ENCODE measurements at places on chromosomes 6 and 20.

DNA sequence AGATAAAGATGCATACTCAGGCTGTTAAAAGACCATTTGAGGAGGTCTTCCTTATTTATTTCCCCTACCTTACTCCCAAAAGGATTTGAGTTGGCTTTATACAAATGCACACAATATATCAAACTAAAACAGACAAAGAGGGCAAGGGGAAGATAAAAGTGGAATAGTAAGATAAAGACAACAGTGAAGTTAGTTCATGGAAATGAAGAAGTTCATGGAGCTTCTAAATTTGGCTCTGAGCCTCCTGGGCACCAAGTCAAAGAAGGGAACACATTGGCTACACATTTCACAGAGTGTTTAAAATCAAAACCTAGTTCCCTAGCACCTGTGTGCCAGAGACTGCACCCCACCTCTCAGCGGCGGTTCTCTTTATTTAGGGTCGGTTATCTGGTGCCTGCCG lies 25.8 kb upstream of the ARMC2 start:
- no peak for DNase-seq

DNA sequence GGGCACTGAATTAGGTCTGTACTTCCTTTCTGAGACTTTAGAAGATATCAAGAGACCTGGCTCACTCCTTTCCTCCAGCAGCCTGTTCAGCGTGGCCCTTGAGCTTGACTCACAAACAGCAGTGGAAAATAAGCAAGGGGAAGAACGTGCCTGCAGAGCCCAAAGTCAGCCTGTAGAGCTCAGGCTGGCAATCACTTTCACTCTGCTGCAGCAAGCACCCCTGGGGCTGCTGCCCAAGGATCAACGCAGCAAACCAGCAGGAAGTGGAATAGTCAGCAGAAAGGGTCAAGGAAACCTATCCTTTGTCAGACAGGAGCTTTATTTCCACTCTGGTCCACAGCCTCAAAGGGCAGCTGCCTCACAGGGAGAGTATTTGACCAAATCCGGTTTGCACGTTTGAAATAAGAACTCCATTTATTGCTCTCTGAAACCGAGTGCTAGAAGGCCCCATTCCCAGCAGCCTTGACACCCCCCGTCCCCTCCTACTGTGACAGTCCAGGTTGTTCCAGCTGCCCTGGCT lies 77.4 kb downstream of the PRDM1 start:
- no peak for DNase-seq

DNA sequence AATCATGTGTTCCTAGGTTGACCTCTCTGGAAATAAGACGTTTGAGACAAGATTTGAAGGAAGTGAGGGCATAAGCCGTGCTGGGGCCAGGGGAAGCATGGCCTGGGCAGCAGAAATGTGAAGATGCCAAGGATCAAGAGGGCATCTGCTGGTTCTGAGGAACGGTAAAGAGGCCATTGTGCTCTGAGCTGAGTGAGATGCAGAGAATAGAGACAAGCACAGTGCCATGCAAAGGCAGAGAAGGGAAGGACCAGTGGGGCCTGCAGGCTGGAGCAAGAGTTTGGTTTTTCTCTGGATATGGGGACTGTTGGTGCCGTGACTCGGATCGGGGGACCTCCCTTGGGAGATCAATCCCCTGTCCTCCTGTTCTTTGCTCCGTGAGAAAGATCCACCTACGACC lies 50.8 kb downstream of the SMPDL3A start:
- DNase-seq = no peak

- no peak for DNase-seq
Observed at GRCh38 chr6:2793534-2794151, 28.4 kb downstream of the WRNIP1 start.

DNA sequence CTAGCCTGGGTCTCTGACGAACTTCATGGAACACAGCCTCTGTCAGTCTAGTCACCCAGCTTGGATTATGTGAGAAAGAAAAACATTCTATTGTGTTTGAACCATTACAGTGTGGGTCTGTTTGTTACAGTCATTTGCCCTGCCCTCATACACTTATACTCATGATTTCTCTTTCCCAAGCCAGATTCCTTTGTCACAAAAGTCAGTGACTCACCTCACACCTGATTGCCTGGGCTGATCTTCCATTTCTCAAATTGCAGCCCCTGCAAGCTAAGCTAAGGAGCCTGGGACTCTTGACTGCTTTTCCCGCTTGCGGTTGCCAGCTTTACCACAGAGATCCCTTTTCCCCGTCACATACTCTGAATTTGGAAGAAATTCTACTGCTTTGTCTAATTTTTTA lies 395.9 kb downstream of the SAMD5 start:
- DNase-seq = no peak

GRCh38 chr6:99192561-99192960 lies 156.9 kb downstream of the FAXC start:
- no peak for DNase-seq

DNA sequence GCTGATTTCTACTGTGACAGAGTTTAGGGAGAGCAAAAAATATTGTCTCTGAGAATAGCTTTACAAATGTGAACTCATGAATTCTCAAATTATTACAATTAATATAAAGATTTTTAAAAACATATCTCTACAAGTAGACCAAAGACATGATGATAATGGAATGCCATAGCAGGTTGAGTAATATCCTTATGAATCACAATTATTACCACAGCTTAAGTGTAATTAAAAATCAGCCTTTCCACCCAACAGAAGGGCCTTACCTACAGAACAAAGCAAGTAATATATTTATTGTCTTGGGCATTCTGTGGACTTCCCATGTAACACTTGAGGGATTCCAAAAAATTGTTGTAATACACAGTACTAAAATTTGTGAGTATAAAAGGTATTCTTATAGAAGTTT lies 1099.6 kb upstream of the GJE1 start:
- no peak for DNase-seq

DNA sequence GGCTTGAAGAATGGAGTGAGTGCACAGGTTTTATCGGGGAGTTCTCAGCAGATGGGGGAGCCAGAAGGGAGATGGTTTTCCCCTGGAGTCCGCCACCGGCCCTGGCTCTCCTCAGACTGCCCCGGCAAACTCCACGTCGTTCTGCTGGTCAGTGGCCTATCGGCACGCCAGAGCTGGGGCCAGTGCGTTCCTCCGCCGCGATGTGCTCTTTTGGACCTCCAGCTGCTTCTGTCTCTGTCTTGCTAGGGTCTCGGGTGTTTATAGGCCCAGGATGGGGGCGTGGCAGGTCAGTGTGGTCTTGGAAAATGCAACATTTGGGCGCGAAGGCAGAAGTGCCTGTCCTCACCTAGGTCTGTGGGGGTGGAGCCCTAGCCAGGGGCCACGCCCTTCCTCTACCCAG lies 53.0 kb upstream of the ADTRP start:
- no peak for DNase-seq

DNA sequence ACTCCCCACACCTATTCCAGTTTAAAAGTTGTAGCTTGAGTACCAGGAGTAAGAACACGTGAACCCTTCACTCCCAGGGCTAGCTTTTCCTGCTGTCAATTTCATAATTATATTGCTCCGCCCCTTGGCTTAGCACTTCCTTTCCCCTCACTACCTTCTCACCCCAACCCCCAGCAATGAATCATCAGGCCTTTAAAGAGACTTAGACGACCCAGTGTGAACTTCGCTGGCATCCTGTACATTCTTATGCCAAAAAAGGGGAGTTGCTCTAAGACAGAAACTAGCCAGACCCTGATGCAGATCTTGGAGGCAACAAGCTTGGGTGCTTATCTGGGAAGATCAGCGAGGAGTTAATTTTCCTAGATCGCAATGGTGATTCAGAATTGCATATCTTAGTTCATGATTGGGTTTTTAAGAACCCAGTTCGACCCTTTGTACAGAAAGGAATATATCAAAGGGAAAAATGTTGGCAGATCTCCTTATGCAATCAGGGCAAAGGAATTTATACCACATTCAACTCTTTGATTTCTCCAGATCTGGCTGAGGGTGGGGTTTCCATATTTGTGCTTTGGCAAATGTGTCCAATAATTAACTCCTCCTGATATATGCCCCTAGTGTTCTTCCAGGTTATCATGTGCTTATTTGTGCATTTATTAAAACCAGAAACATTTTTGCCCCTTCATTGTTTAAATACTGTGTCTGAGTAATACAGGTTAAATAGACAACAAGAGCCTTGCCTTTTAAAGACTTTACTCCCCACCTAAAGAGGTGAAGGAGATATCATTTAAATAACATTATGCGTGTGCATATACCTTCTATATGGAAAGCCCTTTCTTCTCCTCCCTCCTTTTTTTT lies 8.1 kb upstream of the ATXN1 start:
- no peak for DNase-seq

DNA sequence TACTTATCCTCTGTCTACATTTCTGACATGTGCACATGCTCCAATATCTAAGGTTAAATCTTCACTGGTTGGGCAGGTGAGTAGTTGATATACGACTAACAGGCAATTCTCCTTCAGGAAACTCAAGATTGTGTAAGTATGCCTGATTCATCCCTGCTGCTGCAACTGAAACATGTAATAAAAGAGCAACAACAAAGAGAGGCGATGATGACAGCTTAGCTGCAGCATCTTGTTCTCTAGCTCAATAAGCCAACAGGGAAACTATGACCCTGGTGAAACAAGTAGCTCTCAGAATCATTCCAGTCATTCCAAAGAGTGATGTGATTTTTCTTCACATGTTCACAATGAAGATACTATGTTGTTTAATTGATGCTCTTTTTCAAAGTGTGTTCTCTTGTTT lies 74.4 kb downstream of the ELOVL4 start:
- DNase-seq = no peak

DNA sequence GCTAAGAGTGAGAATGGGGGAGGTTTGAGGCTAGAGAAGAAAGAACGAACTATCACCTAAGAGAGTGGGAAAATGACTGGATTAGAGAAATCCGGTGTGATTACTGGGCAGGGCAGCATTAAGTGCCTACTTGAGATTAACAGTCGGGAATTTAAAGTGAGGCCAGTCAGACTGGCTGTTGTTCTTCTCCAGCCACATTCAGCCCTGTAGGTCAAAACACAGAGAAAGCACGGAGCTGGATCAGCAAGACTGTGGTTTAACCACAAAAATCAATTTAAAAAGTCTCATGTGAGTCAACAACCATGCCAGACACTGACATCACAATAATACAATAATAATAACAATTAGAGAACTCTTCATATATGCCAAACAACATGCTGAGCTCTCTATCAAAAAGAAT lies 301.9 kb upstream of the SGK1 start:
- no peak for DNase-seq

GRCh38 chr6:5095236-5095635 lies 10.1 kb downstream of the PPP1R3G start:
- no peak for DNase-seq

- no peak for DNase-seq
Observed at GRCh38 chr6:170535004-170535403, 18.1 kb downstream of the PSMB1 start.

DNA sequence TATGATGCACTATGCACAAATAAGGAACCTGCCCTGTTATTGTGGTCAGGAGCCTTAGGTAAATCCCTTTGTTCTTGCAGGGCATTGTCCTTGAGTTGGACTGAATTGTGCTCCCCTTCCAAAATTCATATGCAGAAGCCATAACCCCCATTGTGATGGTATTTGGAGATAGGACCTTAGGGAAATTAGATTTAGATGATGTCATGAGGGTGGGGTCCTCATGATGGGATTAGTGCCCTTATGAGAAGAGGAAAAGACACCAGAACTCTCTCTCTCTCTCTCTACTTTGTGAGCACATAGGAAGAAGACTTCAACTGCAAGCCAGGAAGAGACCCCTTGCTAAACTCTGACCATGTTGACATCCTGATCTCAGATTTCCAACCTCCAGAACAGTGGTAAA lies 268.0 kb downstream of the LRFN2 start:
- no peak for DNase-seq

DNA sequence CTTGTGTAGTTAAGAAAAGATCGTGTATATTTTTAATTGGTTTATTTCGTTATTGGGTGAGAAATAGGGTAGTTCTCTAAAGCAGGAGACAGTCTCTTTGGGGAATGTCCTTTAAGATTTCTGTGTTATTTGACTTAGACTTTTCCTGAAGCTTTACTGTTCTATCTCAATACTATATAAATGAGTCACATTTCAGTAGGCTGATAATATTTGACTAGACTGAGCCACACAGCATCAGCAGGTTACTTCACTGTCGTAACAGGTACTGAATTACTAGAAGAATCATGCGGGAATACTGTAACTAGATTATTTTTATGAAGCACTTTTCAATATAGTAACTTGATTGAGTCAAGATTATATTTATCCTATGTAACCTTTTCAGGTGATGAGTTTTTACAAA lies 1.4 kb downstream of the SMAP1 start:
- no peak for DNase-seq

DNA sequence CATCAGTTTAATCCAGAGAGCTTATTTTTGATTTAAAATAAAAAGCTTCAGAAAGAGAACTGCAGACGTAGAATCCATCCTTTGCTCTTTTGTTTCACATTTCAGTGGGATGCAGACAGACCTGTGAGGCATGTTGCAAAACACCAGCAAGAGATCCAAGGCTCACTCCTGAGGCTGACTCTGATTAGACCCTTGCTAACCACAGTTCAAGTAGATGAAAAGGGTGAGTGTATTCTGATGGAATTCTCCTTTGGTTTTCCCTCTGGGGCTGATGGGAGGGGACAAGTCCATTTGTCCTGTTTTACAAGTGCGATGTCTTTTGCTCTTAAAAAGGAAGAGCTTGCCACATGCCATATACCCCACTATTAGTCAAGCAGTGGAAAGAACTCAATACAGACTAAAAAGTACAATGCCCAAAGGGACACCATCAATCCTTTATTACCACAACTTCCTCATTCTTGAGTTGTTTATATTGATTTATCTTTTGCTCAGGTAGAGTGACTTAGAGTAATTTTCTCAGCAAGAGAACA lies 772.7 kb downstream of the MAFB start:
- DNase-seq = no peak

DNA sequence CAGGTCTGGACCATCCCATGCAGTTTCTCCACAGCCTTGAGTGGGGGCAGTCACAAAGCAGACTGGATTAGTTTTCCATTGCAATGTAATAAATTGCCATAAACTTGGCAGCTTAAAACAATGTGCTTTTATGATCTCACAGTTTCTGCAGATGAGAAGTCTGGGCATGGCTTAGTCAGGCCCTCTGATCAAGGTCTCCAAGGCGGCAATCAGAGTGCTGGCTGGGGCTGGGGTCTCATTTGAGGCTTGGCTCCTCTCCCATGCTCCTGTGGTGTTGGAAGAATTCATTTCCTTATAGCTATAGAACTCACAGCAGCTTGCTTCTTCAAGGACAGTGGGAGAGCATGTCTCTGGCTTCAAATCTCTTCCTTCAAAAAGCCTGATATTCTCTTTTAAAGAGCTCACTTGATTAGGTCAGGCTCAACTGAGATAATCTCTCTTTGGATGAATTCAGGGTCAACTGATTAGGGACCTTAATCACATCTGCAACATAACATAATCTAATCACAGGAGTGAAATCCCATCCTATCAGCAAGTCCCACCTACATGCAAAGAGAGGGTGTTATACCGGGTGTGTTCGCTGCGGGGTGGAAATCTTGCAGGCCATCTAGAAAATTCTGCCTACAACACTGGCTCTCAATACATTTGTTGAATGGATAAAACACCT lies 77.4 kb upstream of the SULF2 start:
- DNase-seq = no peak

DNA sequence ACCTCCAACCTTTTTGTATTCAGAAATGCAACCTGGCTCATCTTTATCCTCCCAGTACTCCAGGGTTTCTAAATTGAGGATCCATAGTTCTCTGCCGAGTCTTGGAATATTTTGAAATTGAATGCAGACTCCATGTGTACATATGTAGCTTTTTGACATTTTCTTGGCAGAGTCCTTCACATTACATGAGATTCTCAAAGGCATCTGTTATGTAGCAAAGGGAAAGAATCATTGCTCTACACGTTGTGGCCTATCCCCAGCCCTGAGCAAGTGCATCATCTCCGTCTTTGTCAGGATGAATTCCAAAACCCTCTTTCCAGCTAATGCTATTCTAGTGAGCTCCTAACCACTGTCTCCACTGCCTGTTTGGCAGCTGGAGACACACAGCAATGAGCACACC lies 742.9 kb downstream of the DHX35 start:
- DNase-seq = no peak

All from cortex of kidney (tissue), 1 donor.